Thymus (tissue), 14 donors: ENCODE measurements at places on chromosomes 7 and 10. TPM values are rescaled to one million over a fixed set of nuclear protein-coding genes. Genes with fewer than 3 reads are reported as not detected.

Gene C10orf105
- polyA plus RNA-seq = 0.68 TPM

Gene DIP2C
- 3.4 TPM for polyA plus RNA-seq

Gene SLC13A1
- polyA plus RNA-seq = 0.02 TPM

Gene SLC39A12
- polyA plus RNA-seq = 0.23 TPM

Gene TMEM236
- polyA plus RNA-seq = 0.30 TPM

Gene DPCD
- polyA plus RNA-seq = 10.4 TPM

Gene UNC5B
- polyA plus RNA-seq = 2.2 TPM

Gene GBX1
- polyA plus RNA-seq = 0.07 TPM

Gene SFXN4
- 31.0 TPM for polyA plus RNA-seq

Gene ALOX5
- polyA plus RNA-seq = 18.9 TPM

Gene NIPSNAP2
- polyA plus RNA-seq = 61.3 TPM

Gene NKX1-2
- 0.05 TPM for polyA plus RNA-seq

Gene TUBAL3
- 0.46 TPM for polyA plus RNA-seq

Gene PRSS1
- polyA plus RNA-seq = 4.5 TPM

Gene GRK5
- polyA plus RNA-seq = 14.4 TPM

Gene ELN
- polyA plus RNA-seq = 29.8 TPM

Gene DDC
- 0.23 TPM for polyA plus RNA-seq

Gene GIMAP8
- 7.9 TPM for polyA plus RNA-seq

Gene SNX8
- 25.9 TPM for polyA plus RNA-seq

Gene LRMDA
- 4.6 TPM for polyA plus RNA-seq

Gene CTAGE8
- polyA plus RNA-seq = 3.1 TPM

Gene AKR1C3
- polyA plus RNA-seq = 26.3 TPM

Gene AKR1C4
- 0.02 TPM for polyA plus RNA-seq

Gene CNPY1
- 0.05 TPM for polyA plus RNA-seq

Gene POLR2J
- 67.1 TPM for polyA plus RNA-seq

Gene SEMA3E
- 1.8 TPM for polyA plus RNA-seq

Gene POU6F2
- polyA plus RNA-seq = 0.07 TPM

Gene MMRN2
- polyA plus RNA-seq = 9.3 TPM

Gene CD36
- 30.9 TPM for polyA plus RNA-seq

Gene LHFPL3
- 0.05 TPM for polyA plus RNA-seq

Gene CCZ1
- 63.6 TPM for polyA plus RNA-seq

Gene HOXA4
- 3.0 TPM for polyA plus RNA-seq

Gene SLC26A3
- 0.11 TPM for polyA plus RNA-seq

Gene AFAP1L2
- polyA plus RNA-seq = 21.3 TPM

Gene PLCE1
- polyA plus RNA-seq = 0.71 TPM

Gene FAM25G
- polyA plus RNA-seq = 4.2 TPM

Gene FXYD4
- polyA plus RNA-seq = 0.59 TPM

Gene PROSER2
- 17.8 TPM for polyA plus RNA-seq

Gene AKR1B15
- 2.0 TPM for polyA plus RNA-seq

Gene NPFFR1
- polyA plus RNA-seq = 0.21 TPM

Gene C10orf67
- polyA plus RNA-seq = 0.16 TPM

Gene CYP2C19
- 0.02 TPM for polyA plus RNA-seq

Gene RAPGEF5
- 6.1 TPM for polyA plus RNA-seq

Gene HECW1
- 0.23 TPM for polyA plus RNA-seq

Gene CCDC136
- polyA plus RNA-seq = 13.7 TPM

Gene ACSM6
- polyA plus RNA-seq = 0.96 TPM

Gene TFEC
- 5.8 TPM for polyA plus RNA-seq

Gene PNLIPRP1
- 0.02 TPM for polyA plus RNA-seq

Gene CNNM1
- 0.16 TPM for polyA plus RNA-seq

Gene ABCC2
- polyA plus RNA-seq = 1.9 TPM

Gene CYP26C1
- polyA plus RNA-seq = 0.11 TPM

Gene STEAP1
- polyA plus RNA-seq = 3.8 TPM

Gene FAM237B
- polyA plus RNA-seq = not detected

Gene TRIM4
- 22.6 TPM for polyA plus RNA-seq

Gene GAD2
- polyA plus RNA-seq = 0.05 TPM

Gene ADAM12
- 0.96 TPM for polyA plus RNA-seq

Gene CTAGE4
- polyA plus RNA-seq = 0.62 TPM

Gene LIPK
- polyA plus RNA-seq = 1.5 TPM

Gene CFAP70
- polyA plus RNA-seq = 14.3 TPM
